CD4-positive, alpha-beta T cell treated with Interleukin-1 beta for 1 hour (primary cell): ENCODE measurements at places on chromosomes 3 and 15.
A peak's percentile ranks its signal among the peaks of the same experiment; 100 is the strongest.

- DNase-seq, result peak; percentile 84
These were observed 23.5 kb downstream of the DNAH1 start for GRCh38 chr3:52339612-52340011.

- no peak for DNase-seq
These were observed 992.4 kb downstream of the NSUN3 start for GRCh38 chr3:95055288-95055687.

- DNase-seq, result no peak
These were observed 255.6 kb upstream of the SATB1 start for GRCh38 chr3:18680758-18681157.

GRCh38 chr3:52286777-52287110 lies 884 bp upstream of the GLYCTK start:
- DNase-seq, result no peak

DNA sequence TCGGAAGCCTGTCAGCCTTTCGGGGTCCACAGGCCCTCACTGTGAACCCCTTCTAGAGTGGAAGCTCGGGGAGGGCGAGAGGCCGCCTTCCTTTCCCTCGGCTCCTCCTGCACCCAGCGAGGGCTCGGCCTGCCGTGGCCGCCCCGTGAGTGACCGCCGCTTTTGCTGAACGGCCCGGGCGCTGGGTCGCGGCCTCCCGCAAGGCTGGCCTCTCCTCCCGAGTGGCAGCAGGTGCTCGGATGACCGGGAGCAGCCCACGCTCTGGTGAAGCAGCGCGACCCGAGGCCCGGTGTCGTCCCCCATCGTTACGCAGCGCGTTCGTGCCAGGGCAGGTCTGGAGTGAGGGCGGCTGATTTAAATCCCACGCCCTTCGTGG lies 53.8 kb downstream of the LRRK1 start:
- DNase-seq, result no peak

GRCh38 chr3:111531446-111531845 lies 10.6 kb upstream of the CD96 start:
- DNase-seq, result no peak
